B cell (primary cell): ENCODE measurements at places on chromosomes 13 and 19. TPM values are rescaled to one million over a fixed set of nuclear protein-coding genes. Genes with fewer than 3 reads are reported as not detected.
A peak's percentile ranks its signal among the peaks of the same experiment; 100 is the strongest.

DAZAP1 gene
- total RNA-seq = 119 and 125 TPM in 2 replicates

GRCh38 chr19:52494518-52494917 lies 33.0 kb upstream of the ZNF808 start:
- H3K4me3 ChIP-seq = no peak overlapping the region
- no peak overlapping the region for H3K27ac ChIP-seq
- no peaks in the 10 kb centered on the region for H3K36me3 ChIP-seq
- no peaks in the 10 kb centered on the region for H3K27me3 ChIP-seq
- no peak for DNase-seq

GRCh38 chr19:34578751-34579150 lies 97.2 kb downstream of the WTIP start:
- no peaks in the 10 kb centered on the region for H3K4me1 ChIP-seq
- no peak overlapping the region for H3K27ac ChIP-seq

CLDN10 gene
- not detected in 2 replicates for total RNA-seq

GRCh38 chr19:57280962-57281400 lies 696 bp downstream of the ZNF460 start:
- peak overlapping the region; percentile 94 for H3K4me3 ChIP-seq
- H3K36me3 ChIP-seq = no peaks in the 10 kb centered on the region
- H3K27ac ChIP-seq = peak overlapping the region; percentile 100
- no peak for DNase-seq

DNA sequence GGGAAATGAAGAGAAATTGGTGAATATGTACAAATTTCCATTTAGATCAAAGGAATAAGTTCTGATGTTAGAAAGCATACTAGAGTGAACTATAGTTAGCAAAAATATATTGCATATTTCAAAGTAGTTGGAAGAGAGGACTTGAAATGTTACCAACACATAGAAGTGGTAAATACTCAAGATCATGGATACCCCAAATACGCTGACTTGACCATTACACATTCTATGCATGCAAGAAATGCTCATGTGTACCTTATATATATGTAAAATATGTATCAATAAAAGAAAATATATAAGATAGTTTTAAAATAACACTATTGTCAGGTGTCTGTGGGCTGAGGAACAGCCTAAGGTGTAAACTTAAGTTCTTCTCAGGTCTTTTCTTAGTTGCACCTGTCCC lies 14.6 kb upstream of the ZNF491 start:
- no peaks in the 10 kb centered on the region for H3K27me3 ChIP-seq
- peaks cover 32% of the 10 kb centered on the region for H3K36me3 ChIP-seq
- H3K27ac ChIP-seq = no peak overlapping the region
- H3K4me3 ChIP-seq = no peak overlapping the region
- DNase-seq = no peak

DNA sequence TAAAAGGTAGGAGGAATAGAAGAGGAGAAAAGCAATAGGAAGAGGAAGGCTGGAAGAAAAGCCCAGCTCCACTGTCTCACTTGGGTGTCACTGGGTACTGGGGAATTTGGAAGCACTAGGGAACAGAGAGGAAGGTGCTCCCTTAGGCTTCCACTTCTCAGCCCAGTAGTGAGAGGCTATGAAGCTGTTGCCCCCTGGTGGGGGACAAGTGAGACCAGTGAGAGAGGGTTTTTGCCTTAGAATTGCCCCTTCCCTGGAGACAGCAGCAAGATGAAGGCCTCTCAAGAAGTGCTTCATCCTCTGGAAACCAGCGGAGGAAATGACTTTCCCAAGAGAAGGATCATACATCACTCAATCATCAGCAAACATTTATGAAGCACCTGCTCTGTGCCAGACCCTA lies 4.7 kb upstream of the ZNF606 start:
- H3K4me1 ChIP-seq = peaks cover 24% of the 10 kb centered on the region
- peak; percentile 36 for DNase-seq
- no peak overlapping the region for H3K27ac ChIP-seq
- no peak overlapping the region for H3K4me3 ChIP-seq
- no peaks in the 10 kb centered on the region for H3K27me3 ChIP-seq
- H3K36me3 ChIP-seq = peaks cover 24% of the 10 kb centered on the region

GRCh38 chr19:40742886-40743285 lies 7.4 kb downstream of the ACTMAP start:
- no peak overlapping the region for H3K27ac ChIP-seq
- no peak overlapping the region for H3K4me3 ChIP-seq
- H3K4me1 ChIP-seq = no peaks in the 10 kb centered on the region
- no peaks in the 10 kb centered on the region for H3K27me3 ChIP-seq

- H3K36me3 ChIP-seq = peaks cover 11% of the 10 kb centered on the region
- peak; percentile 85 for DNase-seq
- H3K27me3 ChIP-seq = no peaks in the 10 kb centered on the region
- H3K4me3 ChIP-seq = peak overlapping the region; percentile 46
- peaks cover 14% of the 10 kb centered on the region for H3K4me1 ChIP-seq
Measured at GRCh38 chr19:18932216-18932841, 8.7 kb downstream of the HOMER3 start.

RYR1 gene
- total RNA-seq = 3.3 and 3.8 TPM in 2 replicates

BCL3 gene
- total RNA-seq = 135 and 147 TPM in 2 replicates

- H3K36me3 ChIP-seq = no peaks in the 10 kb centered on the region
- DNase-seq = no peak
- no peak overlapping the region for H3K4me3 ChIP-seq
- H3K27me3 ChIP-seq = no peaks in the 10 kb centered on the region
- H3K4me1 ChIP-seq = no peaks in the 10 kb centered on the region
Measured at GRCh38 chr13:96544957-96545356, 449.3 kb downstream of the OXGR1 start.

DNA sequence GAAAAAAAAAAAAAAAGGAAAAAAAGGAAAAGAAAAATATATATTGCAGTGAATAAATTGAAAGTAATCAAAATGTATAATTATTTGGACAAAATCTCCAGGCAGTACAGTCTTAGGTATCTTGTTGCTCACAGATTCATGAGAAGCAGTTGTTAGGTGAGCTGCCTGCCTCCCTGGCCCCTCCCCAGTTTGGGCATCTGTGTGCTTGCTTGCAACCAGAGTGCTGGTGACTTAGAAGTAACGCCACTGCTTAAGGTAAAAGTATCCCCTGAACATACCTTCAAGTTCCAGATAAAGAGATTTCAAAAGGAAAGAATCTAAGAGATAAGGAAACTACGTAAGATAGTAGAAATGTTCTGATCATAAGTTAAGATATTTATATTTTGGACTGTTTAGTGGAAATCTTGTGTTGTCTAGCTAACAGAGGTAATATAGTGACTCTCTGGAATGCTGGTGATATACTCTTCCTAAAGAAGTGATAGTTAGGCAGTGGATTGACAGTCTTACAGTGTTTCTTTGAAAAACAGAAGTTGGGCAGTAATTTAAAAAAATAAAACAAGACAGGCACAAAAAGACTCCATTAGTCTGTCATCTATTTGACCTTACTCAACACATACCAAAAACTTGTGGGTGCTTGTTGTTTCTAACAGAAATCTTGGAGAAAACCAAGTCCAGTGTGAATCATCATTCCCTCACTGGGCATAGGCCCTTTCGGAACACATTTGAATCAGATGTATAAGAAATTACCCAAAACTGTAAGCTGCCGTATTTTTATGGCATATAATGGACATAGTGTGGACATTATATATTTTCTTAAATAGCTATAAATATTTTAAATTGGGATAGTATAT lies 38.3 kb upstream of the KCTD4 start:
- H3K27ac ChIP-seq = no peak overlapping the region
- no peak for DNase-seq
- no peaks in the 10 kb centered on the region for H3K36me3 ChIP-seq
- H3K4me3 ChIP-seq = no peak overlapping the region

- H3K27me3 ChIP-seq = no peaks in the 10 kb centered on the region
- peaks cover 15% of the 10 kb centered on the region for H3K4me1 ChIP-seq
Measured at GRCh38 chr19:55301459-55302317, 17.9 kb downstream of the BRSK1 start.

- no peaks in the 10 kb centered on the region for H3K4me1 ChIP-seq
- H3K36me3 ChIP-seq = no peaks in the 10 kb centered on the region
- DNase-seq = no peak
- no peak overlapping the region for H3K4me3 ChIP-seq
- no peaks in the 10 kb centered on the region for H3K27me3 ChIP-seq
Measured at GRCh38 chr13:52899206-52899605, 50.8 kb upstream of the PCDH8 start.

GRCh38 chr19:41932720-41933332 lies 4.6 kb upstream of the ERFL start:
- no peak overlapping the region for H3K27ac ChIP-seq
- no peaks in the 10 kb centered on the region for H3K36me3 ChIP-seq
- no peaks in the 10 kb centered on the region for H3K27me3 ChIP-seq
- DNase-seq = no peak
- peaks cover 45% of the 10 kb centered on the region for H3K4me1 ChIP-seq

GRCh38 chr19:51552996-51553725 lies 17.9 kb upstream of the ZNF175 start:
- no peak overlapping the region for H3K27ac ChIP-seq
- peaks cover 11% of the 10 kb centered on the region for H3K36me3 ChIP-seq
- H3K27me3 ChIP-seq = no peaks in the 10 kb centered on the region
- peak overlapping the region; percentile 55 for H3K4me3 ChIP-seq
- DNase-seq = peak; percentile 74

DNA sequence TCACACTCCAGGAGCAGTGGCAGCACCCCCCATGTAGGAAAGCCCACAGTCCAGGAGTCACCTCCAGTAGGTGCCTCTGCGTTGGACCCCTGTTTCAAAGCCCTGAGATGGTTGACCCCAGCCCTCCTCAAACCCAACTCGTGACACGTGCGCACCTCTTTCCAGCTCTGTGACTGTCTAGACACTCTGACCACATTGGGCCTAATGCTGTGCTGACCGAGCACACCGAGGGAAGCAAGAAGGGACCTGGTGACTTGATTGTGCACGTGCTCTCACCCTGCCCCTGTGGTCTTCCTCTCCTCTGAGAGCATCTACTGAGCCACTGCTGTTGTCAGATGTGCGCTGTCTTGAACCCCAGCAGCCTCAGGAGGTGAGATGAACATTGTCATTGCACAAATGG lies 22.9 kb upstream of the SLC35E1 start:
- H3K4me1 ChIP-seq = peaks cover 52% of the 10 kb centered on the region
- no peaks in the 10 kb centered on the region for H3K27me3 ChIP-seq
- H3K4me3 ChIP-seq = no peak overlapping the region
- H3K27ac ChIP-seq = peak overlapping the region; percentile 63

DNA sequence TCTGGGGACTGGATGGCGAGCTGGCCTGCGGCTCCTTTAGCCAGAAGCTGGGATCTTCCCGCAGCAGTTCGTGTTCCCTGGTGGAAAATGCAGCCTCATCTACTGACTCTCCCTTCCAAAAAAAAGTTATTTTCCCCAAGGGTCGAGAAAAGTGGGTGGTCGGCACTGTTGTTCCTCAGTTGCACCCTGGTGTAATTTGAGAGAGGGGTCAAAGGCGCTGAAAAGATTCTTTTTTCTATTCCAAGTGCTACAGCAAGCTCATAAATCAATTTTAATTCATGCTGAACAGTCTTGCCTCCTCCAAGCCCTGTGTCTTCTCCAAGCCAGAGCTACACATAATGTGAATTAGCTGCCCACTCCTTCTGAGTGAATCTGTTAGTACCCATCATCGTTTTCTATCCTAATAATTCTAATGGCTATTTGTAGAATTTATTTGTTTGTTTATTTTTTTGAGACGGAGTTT lies 774 bp downstream of the SLC25A15 start:
- DNase-seq = no peak
- peak overlapping the region; percentile 56 for H3K4me3 ChIP-seq
- H3K4me1 ChIP-seq = peaks cover 9% of the 10 kb centered on the region
- H3K27me3 ChIP-seq = no peaks in the 10 kb centered on the region
- H3K27ac ChIP-seq = peak overlapping the region; percentile 22
- no peaks in the 10 kb centered on the region for H3K36me3 ChIP-seq
